ENCODE measurements at places on chromosomes 6 and 20.

GRCh38 chr20:4956200-4956810, 45.0 kb downstream of the SLC23A2 start:
- peak; percentile 70 for DNase-seq

GRCh38 chr20:38975539-38976120, 13.5 kb downstream of the DHX35 start:
- DNase-seq = no peak

GRCh38 chr6:35154947-35155346, 13.8 kb upstream of the TCP11 start:
- DNase-seq = no peak

- no peak for DNase-seq
These were observed 104.5 kb downstream of the IBTK start for GRCh38 chr6:82143041-82143481.

DNA sequence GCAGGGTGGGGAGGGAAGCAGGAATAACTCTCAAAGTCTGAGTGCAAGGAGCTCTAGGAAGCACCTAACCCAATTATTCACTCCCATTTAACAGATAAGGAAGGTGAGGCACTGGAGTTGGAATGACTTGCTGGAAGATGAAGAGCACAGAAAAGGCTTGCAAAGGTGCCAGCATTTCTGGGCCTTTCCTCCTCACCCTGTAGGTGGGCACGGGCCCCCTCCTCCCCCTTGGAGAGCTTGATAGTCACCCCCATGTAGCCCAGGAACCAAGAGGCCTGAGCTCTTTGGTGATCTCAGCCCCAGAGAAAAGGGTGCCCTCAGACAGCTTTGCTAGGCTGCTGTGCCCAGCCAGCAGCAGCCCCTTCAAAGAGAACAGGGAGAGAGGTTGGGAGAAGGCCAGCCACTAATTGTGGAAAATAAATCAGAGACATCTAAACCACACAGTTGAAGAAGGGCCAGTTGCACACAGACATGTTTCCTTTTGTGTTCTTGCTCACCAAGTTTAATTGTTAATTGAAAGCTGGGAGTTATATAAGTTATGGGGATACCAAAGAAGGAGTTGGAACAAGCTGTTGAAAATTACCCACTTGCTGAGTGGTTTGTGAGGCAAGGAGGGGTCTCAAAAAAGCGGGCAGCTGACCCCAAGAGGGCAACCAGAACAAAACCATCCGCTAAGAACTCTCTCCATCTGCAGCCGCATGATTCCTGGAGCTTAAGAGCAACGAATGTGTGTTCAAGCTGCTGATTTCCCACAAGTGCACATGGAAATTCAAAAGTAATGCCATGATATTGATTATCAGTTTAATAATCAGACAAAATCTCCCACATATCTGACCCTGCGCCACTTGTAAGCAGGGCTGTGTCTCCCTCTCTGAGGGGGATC, 77.0 kb downstream of the MRPL14 start:
- DNase-seq = peak; percentile 71

- DNase-seq = peak; percentile 36
These were observed 51.0 kb upstream of the TFAP2A start for GRCh38 chr6:10465629-10466499.

- DNase-seq = no peak
These were observed 4.7 kb downstream of the ADGRF5 start for GRCh38 chr6:46917002-46917545.

DNA sequence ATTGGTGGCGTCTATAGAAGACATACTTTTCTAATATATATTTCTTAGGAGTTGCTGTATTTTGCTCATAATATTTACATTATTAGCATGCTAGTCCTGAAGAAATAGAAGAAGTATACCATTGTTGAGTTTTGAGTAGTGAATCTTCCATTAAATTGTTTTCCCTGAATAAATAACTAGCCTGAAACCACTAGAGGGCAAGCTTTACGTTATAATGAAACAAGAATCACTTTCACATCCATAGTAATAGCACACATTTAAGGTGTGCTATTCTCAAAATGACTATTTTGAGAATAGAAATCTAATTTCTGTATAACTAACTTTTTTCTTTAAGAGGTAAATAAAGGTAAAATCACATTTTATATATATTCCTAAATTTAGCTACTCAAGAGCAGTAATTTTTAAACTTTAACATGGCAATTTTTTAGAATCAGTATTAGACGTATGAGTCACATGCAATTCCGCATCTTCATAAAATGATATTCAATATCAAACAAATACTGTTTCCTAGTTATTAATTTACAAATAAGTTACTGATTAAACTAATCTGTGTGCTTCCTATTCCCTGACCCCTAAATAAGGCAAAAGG, 213.2 kb upstream of the MANEA start:
- DNase-seq = peak; percentile 7

GRCh38 chr6:107105511-107106116, 9.7 kb downstream of the BEND3 start:
- no peak for DNase-seq

GRCh38 chr6:109526905-109527628, 44.0 kb upstream of the ZBTB24 start:
- DNase-seq = peak; percentile 70

- DNase-seq = peak; percentile 82
These were observed 13.0 kb upstream of the TSHZ2 start for GRCh38 chr20:52959125-52959524.

GRCh38 chr6:90151576-90152422, 144.8 kb downstream of the BACH2 start:
- peak; percentile 15 for DNase-seq

DNA sequence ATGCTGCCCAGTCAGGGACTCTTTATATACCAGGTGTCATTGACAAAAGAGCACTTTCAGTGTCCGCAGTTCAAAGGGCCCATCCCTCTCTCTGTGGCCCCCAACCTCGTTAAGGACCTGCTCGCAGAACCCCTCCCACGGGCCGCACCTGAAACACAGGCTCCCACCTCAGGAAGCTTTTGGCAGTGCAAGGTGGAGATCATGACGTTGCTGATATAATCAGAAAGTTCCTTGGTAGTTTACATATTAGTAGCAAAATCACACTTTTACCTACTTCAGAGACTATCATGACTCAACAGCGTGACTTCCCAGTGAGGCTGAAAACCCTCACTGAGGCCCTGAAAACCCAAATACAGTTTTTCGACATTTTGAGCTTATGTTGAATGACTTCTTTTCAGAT, 4.1 kb downstream of the TTLL2 start:
- DNase-seq = no peak

DNA sequence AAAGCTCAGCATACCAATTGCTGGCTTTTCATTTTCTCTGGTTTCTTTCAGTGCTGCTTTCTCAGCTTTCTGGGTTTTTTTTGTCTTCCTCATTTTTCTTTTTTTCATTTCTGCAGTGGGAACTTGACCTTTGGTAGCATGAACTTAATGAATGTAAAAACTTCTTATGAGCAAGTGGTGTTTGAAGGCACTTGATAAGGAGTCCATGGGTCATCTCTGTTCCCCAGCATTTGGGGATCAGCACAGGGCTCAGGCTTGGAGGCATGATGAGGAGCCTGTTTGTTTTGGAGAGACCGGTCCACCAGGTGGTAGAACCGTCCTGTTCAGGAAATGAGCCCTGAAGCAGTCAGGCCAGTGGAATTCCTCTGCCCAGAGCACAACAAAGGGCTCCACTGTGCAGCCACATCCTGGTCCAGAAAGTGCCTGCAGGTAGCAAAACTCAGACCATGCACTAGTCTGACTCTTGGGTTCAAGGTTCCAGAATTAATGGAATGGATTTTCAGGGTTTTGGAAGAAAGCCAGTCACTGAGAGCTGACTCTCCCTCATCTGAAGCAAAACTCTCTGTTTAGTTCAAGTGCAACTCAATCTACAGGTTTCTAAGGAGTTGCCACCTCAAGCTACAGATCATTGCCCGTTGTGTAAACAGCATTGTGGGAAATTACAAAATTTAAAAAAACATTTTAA, 52.3 kb upstream of the ADGRF1 start:
- DNase-seq = no peak

GRCh38 chr6:154732538-154733182, 556 bp upstream of the SCAF8 start:
- peak; percentile 69 for DNase-seq

DNA sequence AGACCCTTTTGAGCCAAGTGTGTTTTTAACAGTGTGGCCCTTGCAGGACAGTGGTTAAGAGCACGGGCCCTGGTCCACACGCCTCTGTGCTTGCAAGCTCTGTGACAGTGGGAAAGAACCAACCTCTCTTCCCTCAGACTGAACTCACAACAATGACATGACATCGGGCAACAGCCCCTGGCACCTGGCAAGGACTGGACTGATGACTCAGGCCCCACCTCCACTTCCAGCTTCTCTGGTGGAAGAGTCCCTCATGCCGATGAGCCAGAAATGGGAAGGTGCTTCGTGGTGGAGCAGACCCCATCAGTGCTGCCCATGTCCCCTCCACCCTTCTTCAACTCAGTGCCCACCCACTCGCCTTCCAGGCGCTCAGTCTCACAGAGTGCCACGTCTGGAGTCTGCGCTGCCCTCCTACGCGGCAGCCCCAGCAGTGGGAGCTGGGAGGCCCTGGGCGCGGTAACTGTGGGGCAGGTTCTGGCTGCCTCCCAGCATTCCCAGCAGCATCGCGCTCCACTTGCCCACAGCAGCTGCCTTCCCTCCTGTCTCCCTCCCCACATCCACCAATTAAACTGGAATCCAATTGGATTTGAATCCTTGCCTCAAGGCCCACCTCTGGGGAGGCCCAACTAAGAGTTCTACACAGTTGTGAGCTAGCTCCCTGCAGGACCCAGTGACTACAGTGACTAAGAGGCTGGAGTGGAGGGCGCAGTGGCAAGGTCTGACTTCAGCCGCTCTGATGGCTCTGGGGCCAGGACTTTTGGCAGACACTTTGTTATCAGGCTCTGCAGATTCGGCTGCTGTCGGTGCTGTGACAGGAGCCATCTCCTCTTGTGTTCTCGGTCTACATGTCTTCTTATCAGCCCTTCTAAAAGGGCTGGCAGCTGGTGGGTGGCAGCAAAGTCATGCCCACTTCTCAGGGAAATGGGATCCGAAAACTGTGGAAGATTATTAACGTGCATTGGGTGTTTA, 156.8 kb upstream of the MLN start:
- no peak for DNase-seq

GRCh38 chr6:44831002-44831610, 443.6 kb downstream of the CDC5L start:
- DNase-seq = peak; percentile 64

GRCh38 chr6:2433266-2433665, 187.9 kb upstream of the GMDS start:
- DNase-seq = no peak

GRCh38 chr6:14616656-14617055, 499.1 kb downstream of the CD83 start:
- no peak for DNase-seq

All from mesenchymal stem cell (in vitro differentiated cells and primary cell).